ENCODE measurements at places on chromosomes 1 and 21.

- no peak overlapping the region for H3K27ac ChIP-seq
- H3K36me3 ChIP-seq, result peaks cover 5% of the 10 kb centered on the region
Observed at GRCh38 chr21:33207449-33208149, 22.1 kb upstream of the IFNAR2 start.

DNA sequence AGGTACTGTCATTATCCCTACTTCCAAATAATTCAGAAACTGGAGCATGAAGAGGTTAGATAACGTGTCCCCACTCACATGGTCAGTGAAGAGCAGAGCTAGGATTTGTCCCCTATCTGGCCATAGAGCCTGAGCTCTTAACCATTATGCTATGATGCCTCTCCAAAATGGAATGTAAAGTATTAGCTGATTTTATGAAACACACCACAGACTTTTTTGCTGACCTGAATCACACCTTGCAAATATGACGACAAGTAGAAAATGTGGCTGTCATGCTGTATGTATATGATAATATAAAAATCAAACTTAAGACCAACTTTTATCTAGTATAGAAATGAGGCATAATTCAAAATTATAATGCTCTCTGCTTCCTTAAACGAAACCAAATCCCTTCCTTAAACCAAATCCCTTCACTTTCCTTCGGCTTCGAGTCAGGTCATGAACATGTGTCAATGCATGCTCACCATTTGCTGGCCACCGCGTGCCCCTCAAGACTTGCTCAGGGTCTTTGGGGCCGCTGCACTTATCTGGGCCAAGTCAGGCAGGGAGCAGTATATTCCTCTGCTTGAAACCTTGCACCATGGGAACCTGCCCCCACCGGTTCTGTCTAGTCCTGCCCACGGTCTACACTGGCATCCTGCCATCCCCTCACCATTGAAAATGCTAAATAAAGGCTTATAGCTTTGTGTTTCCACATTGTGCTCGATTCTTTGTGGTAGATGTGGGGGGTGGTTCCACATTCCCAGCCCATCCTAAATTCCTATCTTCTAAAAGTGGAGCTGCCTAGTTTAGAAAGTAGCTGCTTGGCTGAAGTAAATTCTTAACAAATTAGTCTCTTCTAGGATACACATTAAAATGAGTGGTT is 1.6 kb upstream of the TMCC2 start:
- H3K4me1 ChIP-seq, result peaks cover 26% of the 10 kb centered on the region
- no peak for DNase-seq
- peaks cover 9% of the 10 kb centered on the region for H3K27me3 ChIP-seq
- H3K36me3 ChIP-seq, result no peaks in the 10 kb centered on the region
- H3K4me3 ChIP-seq, result no peak overlapping the region
- no peak overlapping the region for H3K27ac ChIP-seq

GRCh38 chr1:111475701-111476100 is 1.9 kb downstream of the C1orf162 start:
- no peak for DNase-seq
- no peaks in the 10 kb centered on the region for H3K36me3 ChIP-seq
- no peak overlapping the region for H3K27ac ChIP-seq
- peaks cover 8% of the 10 kb centered on the region for H3K4me1 ChIP-seq

DNA sequence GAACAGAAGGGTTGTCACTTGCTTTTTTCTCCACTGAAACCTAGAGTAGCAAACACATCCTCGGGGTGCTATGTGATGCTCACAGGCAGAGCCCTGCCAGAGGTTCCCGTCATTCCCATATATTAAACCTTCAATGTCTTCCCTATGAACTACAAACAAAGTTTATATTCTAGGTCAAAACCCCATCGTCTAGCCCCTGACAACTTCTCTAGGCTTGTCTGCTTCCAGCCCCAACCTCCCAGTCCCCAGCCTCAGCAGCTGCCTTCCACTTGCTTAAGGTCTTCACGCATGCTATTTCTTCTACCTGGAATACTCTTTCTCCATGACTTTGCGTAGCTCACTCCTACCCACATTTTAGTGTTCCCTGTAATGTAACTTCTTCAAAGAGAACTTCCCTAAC is 1.9 kb upstream of the TLR5 start:
- peaks cover 3% of the 10 kb centered on the region for H3K4me1 ChIP-seq
- peaks cover 18% of the 10 kb centered on the region for H3K27me3 ChIP-seq
- H3K4me3 ChIP-seq, result no peak overlapping the region
- H3K27ac ChIP-seq, result no peak overlapping the region

GRCh38 chr1:162224267-162224666 is 152.4 kb downstream of the SPATA46 start:
- H3K36me3 ChIP-seq, result no peaks in the 10 kb centered on the region
- no peak overlapping the region for H3K4me3 ChIP-seq
- no peak overlapping the region for H3K27ac ChIP-seq
- peaks cover 57% of the 10 kb centered on the region for H3K4me1 ChIP-seq
- DNase-seq, result no peak

- H3K4me3 ChIP-seq, result no peak overlapping the region
- no peaks in the 10 kb centered on the region for H3K27me3 ChIP-seq
- no peak for DNase-seq
- H3K36me3 ChIP-seq, result no peaks in the 10 kb centered on the region
- H3K4me1 ChIP-seq, result no peaks in the 10 kb centered on the region
- no peak overlapping the region for H3K27ac ChIP-seq
Observed at GRCh38 chr21:37547615-37548200, 181.1 kb downstream of the DYRK1A start.

- no peaks in the 10 kb centered on the region for H3K27me3 ChIP-seq
- H3K4me1 ChIP-seq, result no peaks in the 10 kb centered on the region
- no peaks in the 10 kb centered on the region for H3K36me3 ChIP-seq
- no peak overlapping the region for H3K27ac ChIP-seq
- no peak for DNase-seq
Observed at GRCh38 chr1:119462964-119463363, 44.0 kb upstream of the HSD3B1 start.
